Astrocyte (in vitro differentiated cells and primary cell): ENCODE measurements at places on chromosomes 12 and 14. TPM values are rescaled to one million over a fixed set of nuclear protein-coding genes. Genes with fewer than 3 reads are reported as not detected.
A peak's percentile ranks its signal among the peaks of the same experiment; 100 is the strongest.

Gene DDHD1
- 14.5 and 15.2 TPM in 2 replicates for total RNA-seq

Gene RDH16
- total RNA-seq: 0.31 and 0.32 TPM in 2 replicates

Gene GDF3
- not detected in 2 replicates for total RNA-seq

Gene HAL
- total RNA-seq: 0.10 and 0.20 TPM in 2 replicates

Gene ZNF605
- total RNA-seq: 14.3 and 16.2 TPM in 2 replicates

Gene RNF212B
- not detected in 2 replicates for total RNA-seq

Gene PLEKHG7
- 0.14 and 0.68 TPM in 2 replicates for total RNA-seq

Gene AMDHD1
- total RNA-seq: 0.52 and 0.62 TPM in 2 replicates

Gene INHBE
- 24.6 and 37.5 TPM in 2 replicates for total RNA-seq

DNA sequence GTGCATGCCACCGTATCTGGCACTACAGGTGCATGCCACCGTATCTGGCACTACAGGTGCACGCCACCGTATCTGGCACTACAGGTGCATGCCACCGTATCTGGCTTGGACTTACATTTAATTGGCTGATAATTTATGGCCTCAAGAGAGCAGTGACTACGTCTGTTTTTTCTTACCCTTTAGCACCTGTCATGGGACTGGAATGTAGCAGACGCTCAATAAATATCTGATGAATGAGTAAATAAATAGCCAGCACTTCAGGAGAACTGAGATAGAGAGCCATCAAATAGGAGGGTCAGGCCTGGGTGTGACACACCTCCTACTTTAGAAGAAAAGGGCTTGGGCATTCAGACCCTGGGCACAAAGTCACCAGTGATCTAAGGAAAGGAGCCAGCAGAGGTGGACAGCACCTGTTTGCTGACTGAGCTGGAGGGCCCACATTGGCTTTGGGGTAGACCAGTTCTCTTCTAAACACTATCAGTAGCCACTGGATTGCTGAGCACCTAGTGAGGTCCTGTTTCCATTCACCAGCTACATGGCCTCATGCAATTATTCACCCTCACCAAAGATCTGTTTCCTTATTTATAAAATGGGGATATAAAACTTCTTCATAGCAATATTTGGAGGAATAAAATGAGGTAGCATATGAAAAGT is 50.1 kb downstream of the RFX4 start:
- DNase-seq: no peak

DNA sequence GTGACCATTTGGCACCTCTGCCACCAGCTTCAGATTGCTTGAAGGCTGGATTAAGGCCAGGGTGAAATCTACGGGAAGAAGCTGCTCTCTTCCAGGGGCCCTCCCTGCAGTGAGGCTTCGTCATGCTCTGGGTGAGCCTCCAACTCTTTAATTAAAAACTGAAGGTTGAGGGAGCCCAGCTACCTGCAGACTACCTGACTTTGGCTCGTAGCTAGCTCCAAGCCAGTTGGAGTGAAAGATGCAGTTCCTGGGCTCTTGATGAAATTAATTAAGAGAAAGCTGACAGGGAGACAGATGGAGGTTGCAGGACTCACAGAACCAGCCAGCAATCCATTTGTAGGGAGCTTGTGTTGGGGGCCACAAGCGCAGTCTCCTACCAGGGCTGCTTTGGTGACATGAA is 168.5 kb upstream of the SFSWAP start:
- no peak for DNase-seq

- DNase-seq: no peak
Measured at GRCh38 chr12:93109551-93110203, 180.6 kb upstream of the EEA1 start.

GRCh38 chr14:59309291-59309900 is 120.9 kb downstream of the DAAM1 start:
- DNase-seq: peak; percentile 45

DNA sequence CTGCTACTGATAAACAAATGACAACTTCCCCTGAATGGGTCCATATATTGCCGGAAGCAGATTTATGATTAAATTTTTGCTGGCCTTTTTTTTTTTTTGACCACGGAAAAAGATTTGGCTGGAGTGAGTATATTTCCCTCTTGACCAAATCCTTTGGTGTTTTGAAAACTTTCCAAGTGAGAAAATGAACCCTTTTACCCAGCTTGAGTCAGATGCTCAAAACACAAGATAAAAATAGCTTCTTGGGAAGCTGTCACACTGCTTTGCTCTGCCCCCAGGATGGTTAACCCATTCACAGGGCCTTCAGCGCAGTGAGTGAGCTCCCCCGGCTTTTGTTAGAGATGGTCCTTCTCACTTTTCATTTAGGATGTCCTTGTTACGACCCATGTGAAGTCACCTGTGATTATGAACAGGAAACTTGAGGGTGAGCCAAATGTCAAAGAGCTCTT is 224.3 kb downstream of the PELI2 start:
- DNase-seq: peak; percentile 80

DNA sequence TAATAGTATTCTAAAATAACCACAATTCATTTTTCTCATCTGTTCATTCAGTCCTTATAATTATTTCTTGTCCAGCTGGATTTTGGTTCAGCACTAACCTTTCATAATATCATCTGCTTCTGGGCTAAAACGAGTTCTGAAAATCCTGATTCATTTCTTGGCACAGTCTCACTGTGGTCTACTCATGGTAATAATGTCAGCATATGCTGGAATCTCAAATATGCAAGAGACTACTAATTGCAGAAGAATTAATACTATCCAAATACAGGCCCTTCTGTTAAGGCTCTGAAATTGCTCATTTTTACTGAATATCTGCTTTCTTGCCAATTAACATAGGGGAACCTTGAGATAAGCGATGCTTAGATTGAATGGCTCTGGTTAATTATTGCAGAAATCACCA is 597.1 kb downstream of the RPL10L start:
- peak; percentile 92 for DNase-seq

- DNase-seq: no peak
Measured at GRCh38 chr14:98924046-98924445, 348.0 kb downstream of the BCL11B start.

- DNase-seq: no peak
Measured at GRCh38 chr14:21037156-21037555, 2.5 kb upstream of the RNASE13 start.

- no peak for DNase-seq
Measured at GRCh38 chr12:96120359-96121100, 73.6 kb upstream of the ELK3 start.

DNA sequence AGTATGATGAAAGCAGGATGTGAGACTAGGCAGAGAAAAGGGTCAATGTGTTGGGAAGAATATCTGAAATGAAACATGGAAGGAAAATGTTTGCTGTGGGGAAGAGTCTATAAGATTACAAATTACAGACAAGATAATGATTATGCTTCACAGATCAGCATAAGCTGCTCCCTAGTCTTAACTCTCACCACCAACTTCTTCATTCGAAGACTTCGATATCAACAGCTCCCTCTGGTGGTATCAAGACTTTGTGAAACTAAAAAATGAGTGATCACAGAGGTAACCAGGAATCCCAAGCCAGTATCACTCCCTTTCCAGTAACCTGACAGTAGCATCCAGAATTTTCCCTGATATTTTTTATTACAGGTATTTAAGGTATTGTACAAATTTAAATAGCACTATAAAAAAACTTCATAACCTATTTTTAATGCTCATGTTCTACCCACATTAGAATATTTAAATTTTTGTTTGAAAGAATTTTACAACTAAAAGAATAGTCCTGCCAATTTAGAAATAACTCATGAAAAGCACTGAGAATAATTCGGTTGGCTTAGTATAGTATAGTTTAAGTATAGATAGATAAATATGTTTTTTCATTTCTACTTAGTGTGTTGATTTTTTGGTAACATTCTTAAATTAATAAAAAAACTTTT is 84.4 kb downstream of the C2CD5 start:
- peak; percentile 29 for DNase-seq

DNA sequence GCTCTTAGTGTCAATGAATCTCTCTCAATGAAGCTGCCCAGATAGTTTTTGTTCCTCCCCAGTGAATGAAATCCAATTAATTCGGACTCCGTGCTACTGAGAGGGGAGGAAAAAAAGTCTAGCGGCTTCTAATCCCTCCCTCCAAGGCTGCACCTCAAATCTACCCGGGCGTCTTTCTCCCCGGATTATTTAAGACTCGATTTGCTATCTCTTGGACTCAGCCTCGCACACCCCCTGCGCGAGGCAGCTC is 134 bp downstream of the DUSP6 start:
- no peak for DNase-seq

- no peak for DNase-seq
Measured at GRCh38 chr12:57765698-57766463, 997 bp downstream of the CYP27B1 start.

DNA sequence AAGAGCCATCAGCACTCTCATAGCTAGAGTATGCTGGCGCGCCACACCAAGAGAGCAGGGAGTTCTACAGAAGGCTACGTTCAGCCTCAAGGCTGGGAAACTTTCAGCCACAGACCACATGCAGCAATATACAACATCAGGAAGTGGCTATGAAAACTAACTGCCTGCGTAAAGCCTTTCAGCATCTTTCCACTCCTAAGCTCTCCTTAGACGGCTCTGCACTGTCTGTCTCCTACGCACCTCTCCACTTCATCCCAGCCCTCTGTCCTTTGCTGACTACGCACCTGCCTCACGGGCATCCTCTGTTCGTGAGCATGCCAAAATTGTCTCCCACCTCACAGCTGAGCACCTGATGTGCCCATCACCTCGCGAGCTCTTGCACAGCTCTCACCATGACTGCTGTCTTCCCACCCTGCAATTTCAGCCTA is 9.7 kb downstream of the MPHOSPH9 start:
- DNase-seq: no peak

DNA sequence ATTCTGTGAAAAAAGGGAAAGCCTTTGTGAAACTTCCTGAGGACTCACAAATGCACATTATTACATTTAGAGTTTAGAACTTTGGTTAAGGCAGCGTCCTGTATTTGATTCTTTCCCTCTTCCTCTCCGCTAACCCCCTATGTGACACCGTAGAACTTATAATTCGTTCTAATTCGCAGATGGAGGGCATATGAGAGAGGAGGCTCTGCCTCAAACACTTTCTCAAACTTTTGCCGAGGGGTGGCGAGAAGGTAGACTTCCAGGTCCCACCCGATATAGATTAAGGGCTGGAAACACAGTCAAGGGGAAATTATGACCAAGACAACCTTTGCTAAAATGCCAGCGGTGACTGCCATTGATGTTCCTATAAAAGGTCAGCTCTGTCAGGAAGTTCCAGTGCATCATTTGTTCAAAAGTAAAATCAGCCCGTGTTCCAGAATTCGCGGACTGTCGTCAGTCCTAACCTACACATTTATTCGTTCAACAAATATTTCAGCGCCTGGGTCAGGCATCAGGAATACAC is 904 bp upstream of the PAPOLA start:
- no peak for DNase-seq

GRCh38 chr12:96198965-96199364 is 4.8 kb downstream of the ELK3 start:
- peak; percentile 94 for DNase-seq

DNA sequence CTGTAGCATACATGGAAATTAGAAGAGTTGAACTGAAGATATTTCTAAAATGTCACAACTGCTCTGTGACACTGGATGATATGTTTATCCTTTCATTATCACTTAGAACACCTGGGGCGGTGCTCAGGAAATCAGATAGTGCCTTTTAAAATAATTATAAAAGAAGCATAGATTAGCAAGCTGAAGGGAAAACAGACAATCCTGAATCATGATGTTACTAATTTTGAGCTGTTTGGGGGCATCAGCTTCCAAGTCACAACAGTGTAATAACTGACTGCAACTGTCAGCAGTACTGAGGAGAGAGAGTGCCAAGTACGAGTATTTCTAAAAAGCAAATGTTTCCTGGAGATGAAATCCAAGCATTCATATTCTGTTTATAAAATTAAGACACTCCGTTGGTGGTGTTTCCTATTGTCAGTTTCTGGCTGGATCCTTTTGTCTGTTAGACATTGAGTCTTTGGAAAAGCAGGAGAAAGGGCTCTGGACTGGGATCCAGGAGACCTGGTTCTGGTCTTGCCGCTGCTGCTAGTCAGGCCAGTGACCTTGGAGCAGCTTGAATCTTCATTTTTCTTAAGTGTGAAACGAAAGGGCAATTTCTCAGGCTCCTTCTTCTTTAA is 380.1 kb downstream of the EGLN3 start:
- DNase-seq: no peak

GRCh38 chr12:117059156-117059555 is 40.1 kb downstream of the TESC start:
- no peak for DNase-seq

DNA sequence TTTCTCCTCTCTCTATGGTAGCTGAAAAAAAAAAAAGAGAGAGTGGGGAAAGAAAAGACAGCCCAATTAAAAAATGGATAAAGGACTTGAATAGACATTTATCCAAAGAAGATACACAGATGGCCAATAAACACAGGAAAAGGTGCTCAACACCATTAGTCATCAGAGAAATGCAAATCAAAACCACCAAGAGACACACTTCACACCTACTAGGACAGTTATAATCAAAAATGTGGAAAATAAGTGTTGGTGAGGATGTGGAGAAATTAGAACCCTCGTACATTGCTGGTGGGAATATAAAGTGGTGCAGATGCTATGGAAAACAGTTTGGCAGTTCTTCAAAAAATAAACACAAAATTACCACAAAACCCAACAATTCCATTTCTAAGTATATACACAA is 172.4 kb upstream of the GRIN2B start:
- no peak for DNase-seq

DNA sequence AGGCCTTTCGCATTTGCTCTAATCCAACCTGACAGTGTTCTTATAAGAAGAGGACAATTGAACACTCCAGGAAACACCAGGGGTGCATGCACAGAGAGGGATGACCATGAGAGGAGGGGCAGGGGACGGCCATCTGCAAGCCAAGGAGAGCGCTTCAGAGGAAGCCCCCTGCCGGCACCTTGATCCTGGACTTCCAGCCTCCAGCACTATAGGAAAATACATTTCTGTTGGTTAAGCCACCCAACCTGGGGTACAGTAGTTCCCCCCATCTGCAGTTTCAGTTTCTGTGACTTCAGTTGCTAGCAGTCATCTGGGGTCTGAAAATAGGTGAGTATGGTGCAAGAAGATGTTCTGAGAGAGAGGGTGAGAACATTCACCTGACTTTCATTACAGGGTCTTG is 64.7 kb downstream of the CLMN start:
- DNase-seq: no peak

GRCh38 chr14:103367995-103368394 is 17.2 kb upstream of the MARK3 start:
- no peak for DNase-seq

- DNase-seq: no peak
Measured at GRCh38 chr14:61337893-61338292, 16.5 kb downstream of the PRKCH start.

- peak; percentile 39 for DNase-seq
Measured at GRCh38 chr14:55328317-55328716, 57.1 kb downstream of the FBXO34 start.

GRCh38 chr14:72404998-72405397 is 472.8 kb downstream of the RGS6 start:
- DNase-seq: no peak

GRCh38 chr14:101234244-101234937 is 326.9 kb upstream of the DIO3 start:
- DNase-seq: no peak

DNA sequence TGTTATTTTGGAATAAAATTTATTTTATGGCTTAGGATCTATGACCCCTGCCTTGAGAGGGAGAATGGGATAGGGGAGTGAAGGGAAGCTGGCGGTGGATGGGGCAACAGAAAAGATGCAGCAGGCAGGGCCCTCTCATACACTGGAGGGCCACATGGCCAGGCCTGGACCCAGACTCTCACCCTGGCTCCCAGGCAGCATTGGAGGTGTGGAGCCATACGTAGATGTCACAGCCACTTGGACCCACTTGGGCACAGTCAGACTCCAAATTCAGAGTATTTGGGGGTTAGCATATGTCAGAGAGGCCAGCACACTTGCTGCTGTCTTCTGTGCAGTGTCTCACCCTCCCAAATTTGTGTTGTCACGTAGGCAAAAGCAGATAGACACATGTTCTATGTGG is 6.5 kb downstream of the NAB2 start:
- DNase-seq: no peak
